Activated naive CD8-positive, alpha-beta T cell treated with anti-CD3 and anti-CD28 coated beads for 36 hours (primary cell): ENCODE measurements at places on chromosomes 2 and 18. TPM values are rescaled to one million over a fixed set of nuclear protein-coding genes. Genes with fewer than 3 reads are reported as not detected.

The RAB27B gene
- total RNA-seq: not detected

The RNF25 gene
- 27.2 TPM for total RNA-seq

The TBR1 gene
- not detected for total RNA-seq

The LIMS4 gene
- 0.48 TPM for total RNA-seq

The POTEC gene
- total RNA-seq: not detected

The CCDC85A gene
- total RNA-seq: not detected

The NTSR2 gene
- total RNA-seq: not detected

The SERPINB13 gene
- not detected for total RNA-seq

The IL36B gene
- not detected for total RNA-seq

The TRIM43 gene
- total RNA-seq: not detected

The ELOA2 gene
- total RNA-seq: not detected

The ZNF521 gene
- not detected for total RNA-seq

The DSG2 gene
- 0.89 TPM for total RNA-seq

The ST8SIA5 gene
- not detected for total RNA-seq

The METTL4 gene
- 22.2 TPM for total RNA-seq

The SH2D6 gene
- total RNA-seq: 1.2 TPM

The FAHD2A gene
- total RNA-seq: 33.6 TPM

The CNDP1 gene
- total RNA-seq: not detected

The FAM161A gene
- total RNA-seq: 6.0 TPM

The LHCGR gene
- total RNA-seq: not detected

The SPP2 gene
- not detected for total RNA-seq

The SERPINB4 gene
- total RNA-seq: not detected

The LRATD1 gene
- not detected for total RNA-seq

The IL36A gene
- total RNA-seq: not detected

The POTEF gene
- not detected for total RNA-seq

The ABCB11 gene
- not detected for total RNA-seq

The SH3BP4 gene
- total RNA-seq: 0.33 TPM

The CYP26B1 gene
- total RNA-seq: not detected

The TNS1 gene
- total RNA-seq: 1.4 TPM

The ZNF397 gene
- 13.2 TPM for total RNA-seq

The CD8B2 gene
- total RNA-seq: 4.4 TPM

The DYSF gene
- total RNA-seq: 4.3 TPM

The RNF152 gene
- total RNA-seq: 0.42 TPM

The SRD5A2 gene
- total RNA-seq: not detected

The DTNA gene
- total RNA-seq: 0.66 TPM

The COL4A4 gene
- not detected for total RNA-seq

The CNDP2 gene
- total RNA-seq: 207 TPM

The AAK1 gene
- total RNA-seq: 78.3 TPM

The LYPD6 gene
- total RNA-seq: not detected

The ATIC gene
- 344 TPM for total RNA-seq

The SPHKAP gene
- total RNA-seq: not detected

The NXPH2 gene
- not detected for total RNA-seq

The MAT2A gene
- 368 TPM for total RNA-seq

The SPEG gene
- 1.6 TPM for total RNA-seq

The SERPINB5 gene
- not detected for total RNA-seq

The TMEM17 gene
- total RNA-seq: 0.25 TPM

The NT5C1B gene
- not detected for total RNA-seq

The AKAIN1 gene
- not detected for total RNA-seq

The BOK gene
- total RNA-seq: not detected

The GALR1 gene
- total RNA-seq: not detected

The DNER gene
- total RNA-seq: not detected

The CCL20 gene
- 3.1 TPM for total RNA-seq

The UGT1A4 gene
- not detected for total RNA-seq

The RNF103 gene
- total RNA-seq: 11.8 TPM

The CHRNG gene
- total RNA-seq: not detected

The PROKR1 gene
- 0.52 TPM for total RNA-seq

The PTCD3 gene
- 162 TPM for total RNA-seq

The KCNK3 gene
- not detected for total RNA-seq
